AG08395 (cell line): ENCODE measurements at places on chromosomes 16 and 17.

GRCh38 chr16:22174642-22175041 lies 12.3 kb downstream of the SDR42E2 start:
- DNase-seq: no peak

DNA sequence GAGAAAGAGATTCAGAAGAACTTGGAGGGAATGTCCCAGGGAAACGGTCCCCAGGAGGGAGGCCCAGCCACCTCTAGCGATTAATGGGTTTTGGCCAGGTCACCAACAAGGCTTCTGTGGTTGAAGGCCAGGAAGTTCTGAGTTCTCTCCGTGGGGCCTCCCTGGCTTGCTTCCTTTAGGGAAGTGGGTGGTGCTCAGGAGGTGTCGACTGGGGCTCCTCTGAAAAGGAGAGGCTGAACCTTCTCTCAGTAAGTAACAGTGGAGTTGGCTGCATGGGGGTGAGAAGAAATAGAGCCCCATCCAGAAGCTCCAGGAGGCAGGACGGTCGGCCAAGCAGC lies 77.1 kb upstream of the GSE1 start:
- DNase-seq: no peak

DNA sequence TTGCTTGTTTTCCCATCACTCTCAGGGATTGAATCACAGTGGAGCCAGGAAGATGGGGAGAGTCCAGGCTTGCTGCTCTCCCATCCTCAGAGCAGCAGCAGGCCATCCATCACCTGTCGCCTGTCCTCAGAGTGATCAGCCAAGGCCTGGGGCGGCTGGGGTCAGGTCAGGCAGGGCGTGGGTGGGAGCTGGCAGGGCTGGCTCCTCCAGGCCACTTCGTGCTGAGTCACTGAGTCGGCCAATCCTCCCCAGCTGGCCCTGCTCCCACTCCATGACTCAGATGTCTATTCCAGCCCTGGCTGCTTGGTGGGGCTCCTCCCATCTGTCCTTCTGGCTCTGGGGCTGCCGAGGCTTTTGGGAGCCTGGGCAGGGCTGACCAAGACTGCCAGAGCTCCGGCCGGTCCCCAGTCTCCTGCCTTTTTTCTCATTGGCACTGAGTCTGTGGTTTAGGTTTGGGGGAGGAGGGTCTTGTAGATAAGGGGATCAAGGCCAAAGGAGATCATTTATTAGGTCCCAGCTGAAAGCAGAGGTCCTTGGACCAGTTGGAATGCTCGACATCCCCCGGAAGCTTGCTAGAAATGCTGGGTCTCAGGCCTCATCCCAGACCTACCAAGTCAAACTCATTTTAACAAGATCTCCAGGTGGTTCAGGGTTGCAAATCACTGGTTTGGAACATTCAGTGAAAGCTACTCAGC lies 72.7 kb downstream of the ABCC1 start:
- DNase-seq: peak; percentile 98

- DNase-seq: no peak
These were observed 38.2 kb upstream of the PVALEF start for GRCh38 chr17:81127133-81127455.

- DNase-seq: peak; percentile 36
These were observed 41.8 kb downstream of the BRD7 start for GRCh38 chr16:50326835-50327465.

DNA sequence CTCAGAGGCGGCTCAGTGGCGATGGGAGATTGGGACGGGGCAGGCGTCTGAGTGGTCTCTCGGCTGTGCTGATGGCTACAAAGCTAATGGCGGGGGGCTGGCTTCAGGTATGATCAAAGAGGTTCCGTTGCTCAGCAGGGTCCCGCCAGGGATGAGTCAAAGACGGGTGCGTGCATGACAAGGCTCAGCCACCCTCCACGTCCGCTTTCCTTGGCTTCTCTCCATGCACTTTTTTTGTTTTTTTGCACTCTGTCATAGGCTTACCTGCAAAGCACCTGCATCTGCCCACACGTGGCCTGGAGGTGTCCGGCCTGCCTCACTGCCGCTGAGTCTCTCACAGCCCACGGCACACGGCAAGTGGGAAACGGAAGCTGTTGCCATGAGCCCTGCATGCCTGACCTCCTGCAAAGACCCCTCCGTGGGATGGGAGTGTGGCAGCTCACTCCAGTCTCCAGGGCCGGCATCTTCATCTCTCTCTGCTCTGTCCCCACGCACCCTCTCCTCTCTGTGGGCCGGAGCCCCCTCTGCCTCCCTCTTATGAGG lies 85.5 kb upstream of the ZNF469 start:
- no peak for DNase-seq

DNA sequence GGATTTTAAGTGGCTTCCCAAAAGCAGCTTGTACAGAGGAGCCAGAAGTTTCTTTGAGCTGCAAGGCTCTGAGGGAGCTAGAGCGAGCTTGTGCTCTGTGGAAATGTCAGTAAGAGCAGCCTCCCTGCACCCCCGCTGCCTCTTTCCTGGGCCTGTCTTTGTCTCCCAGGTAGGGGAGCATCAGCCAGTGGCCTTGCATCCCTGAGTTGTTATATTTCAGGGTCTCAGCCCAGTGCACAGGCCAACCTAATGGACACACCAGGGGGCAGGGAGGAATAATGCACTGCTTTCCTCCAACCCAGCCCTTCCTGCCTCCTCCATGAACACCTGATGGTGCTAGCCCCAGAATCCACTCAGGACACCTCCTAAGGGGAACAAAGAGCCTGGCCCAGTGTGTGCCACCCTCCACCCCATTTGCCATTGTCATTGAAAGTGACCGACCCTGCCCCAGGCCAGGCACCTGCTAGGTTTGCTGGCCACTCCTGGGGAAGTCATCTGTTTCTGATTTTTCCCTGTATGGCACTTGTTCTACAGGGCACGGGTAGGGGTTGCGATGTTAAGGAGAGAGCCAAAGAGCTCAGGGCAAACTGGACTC lies 6.3 kb downstream of the TPPP3 start:
- no peak for DNase-seq

GRCh38 chr16:80161799-80162739 lies 378.7 kb upstream of the DYNLRB2 start:
- DNase-seq: no peak

GRCh38 chr17:27993723-27994310 lies 48.7 kb upstream of the NLK start:
- DNase-seq: no peak

DNA sequence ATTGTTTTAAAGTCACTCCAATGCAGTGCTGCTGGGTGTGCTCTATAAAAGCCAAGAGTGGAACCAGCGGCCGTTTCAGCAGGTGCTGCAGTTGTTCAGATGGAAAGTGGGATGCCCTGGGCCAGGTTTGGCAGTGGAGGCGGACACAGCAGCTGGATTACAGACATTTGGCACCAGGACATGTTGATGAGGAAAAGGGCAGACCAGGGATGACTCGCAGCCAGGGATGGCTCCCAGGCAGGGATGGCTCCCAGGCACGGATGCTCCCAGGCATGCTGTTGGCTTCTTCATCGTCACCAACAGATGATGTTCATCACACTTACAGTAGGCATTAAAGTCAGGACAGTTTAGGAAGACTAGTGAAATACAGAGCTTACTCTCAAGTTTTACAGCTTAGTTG lies 10.0 kb downstream of the GAN start:
- peak; percentile 28 for DNase-seq

- no peak for DNase-seq
These were observed 43.8 kb upstream of the ATP2A3 start for GRCh38 chr17:4008082-4008435.

DNA sequence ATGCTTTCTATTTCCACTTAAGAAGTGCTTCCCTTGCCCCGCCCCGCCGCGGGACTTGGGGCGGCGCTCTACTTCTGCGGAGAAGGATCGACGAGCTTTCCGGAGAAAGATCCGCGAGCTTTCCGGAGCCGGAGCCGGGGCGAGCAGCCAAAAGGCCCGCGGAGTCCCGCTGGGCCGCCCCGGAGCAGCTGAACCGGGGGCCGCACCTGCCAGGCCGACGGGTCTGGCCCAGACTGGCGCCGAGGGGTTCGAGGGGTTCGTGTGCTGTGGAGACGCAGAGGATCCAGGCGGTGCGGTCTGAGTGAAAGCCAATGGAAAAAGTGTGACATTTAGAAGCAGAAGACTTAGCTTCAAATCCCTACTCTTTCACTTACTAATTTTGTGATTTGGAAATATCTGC lies 50.8 kb downstream of the TBC1D26 start:
- peak; percentile 60 for DNase-seq

- no peak for DNase-seq
These were observed 66.7 kb downstream of the SOX9 start for GRCh38 chr17:72187556-72187955.

DNA sequence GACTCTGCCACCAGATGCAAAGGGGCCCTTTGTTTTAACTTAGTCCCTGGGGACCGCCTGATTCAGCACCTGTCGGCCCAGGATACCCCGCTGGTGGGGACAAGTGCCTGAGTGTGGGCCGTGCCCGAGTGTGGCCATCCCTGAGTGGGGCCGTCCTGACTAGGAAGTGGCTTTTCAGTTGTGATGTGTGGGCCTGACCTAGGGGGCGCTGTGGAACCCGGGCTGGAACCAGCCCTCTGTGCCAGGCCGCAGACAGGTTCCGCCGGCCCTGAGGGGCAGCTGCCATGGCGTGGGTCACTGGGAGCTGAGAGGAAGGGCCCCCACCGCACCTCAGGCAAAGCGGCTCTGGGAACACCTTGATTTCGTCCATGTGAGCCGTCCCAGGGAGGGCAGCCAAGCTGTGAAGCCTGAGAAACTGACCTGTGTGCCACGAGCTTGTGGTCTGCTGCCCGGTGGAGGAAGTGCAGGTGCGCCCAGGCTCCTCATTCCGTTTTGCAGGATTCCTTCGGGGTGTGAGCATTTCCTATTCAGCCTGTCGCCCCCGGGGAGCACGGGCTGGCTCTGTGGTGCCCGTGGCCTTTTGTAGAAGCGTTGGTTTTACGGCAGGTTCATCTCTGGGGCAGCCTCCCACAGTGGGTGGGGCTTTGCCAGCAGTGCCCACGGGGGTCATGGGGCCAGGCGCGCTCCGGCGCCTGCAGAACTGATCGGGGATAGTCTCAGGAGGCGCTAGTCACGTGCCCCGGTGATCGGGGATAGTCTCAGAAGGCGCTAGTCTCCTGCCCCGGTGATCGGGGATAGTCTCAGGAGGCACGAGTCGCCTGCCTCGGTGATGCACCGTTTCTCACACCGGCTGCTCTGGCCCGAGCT lies 5.3 kb downstream of the RPL13 start:
- DNase-seq: peak; percentile 46

DNA sequence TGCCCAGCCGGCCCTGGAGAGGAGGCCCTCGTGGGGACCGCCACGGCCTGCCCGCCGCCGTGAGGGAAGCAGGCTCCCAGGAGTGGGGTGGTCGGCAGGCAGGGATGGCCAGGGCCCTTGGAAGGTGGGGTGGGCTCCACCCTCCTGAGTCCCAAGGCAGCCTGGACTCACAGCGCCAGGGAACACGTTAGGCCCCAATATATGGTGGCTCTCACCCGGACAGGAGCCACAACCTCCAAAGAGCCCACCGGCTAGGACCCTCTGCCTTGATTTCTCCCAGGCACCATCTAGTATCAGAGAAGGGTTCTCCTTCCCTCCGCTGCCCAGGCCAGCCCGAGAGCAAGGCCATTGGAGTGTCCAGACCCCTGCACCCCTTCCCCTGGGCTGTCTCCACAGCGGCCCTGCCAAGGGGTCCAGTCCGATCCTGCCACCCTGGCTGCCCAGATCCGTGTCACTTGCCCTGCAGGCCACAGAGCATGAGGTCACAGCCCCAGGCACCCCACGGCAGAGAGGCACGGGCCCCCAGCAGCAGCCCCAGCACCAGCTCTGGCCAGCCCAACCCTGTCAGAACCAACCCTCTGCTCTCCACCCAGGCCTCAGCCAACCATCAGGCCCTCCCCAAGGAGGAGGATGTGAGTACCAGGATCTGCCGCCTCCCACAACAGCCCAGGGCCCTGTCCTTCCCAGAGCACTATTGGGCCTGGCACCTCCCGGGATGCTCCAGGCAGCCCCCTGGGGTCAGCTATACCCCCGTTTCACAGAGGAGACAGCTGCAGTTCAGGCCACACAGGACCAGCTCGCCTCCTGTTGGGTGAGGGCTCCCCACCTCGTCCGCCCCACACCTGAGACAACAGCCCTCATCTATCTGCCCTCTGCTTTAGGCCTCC lies 1.1 kb upstream of the AXIN1 start:
- no peak for DNase-seq

- no peak for DNase-seq
These were observed 65.4 kb upstream of the B4GALNT2 start for GRCh38 chr17:49067163-49067562.

GRCh38 chr17:18119166-18119745 lies 10.7 kb downstream of the MYO15A start:
- DNase-seq: no peak

GRCh38 chr17:77011173-77012011 lies 129.4 kb upstream of the SEC14L1 start:
- DNase-seq: peak; percentile 35

- DNase-seq: peak; percentile 77
These were observed 30.8 kb downstream of the HLF start for GRCh38 chr17:55295411-55296170.

- no peak for DNase-seq
These were observed 9.5 kb downstream of the ADGRG1 start for GRCh38 chr16:57637965-57638364.

GRCh38 chr17:82097184-82097918 lies 685 bp downstream of the FASN start:
- peak; percentile 65 for DNase-seq

- no peak for DNase-seq
These were observed 49.2 kb downstream of the METRNL start for GRCh38 chr17:83128306-83129240.

- no peak for DNase-seq
These were observed 18.5 kb downstream of the FCSK start for GRCh38 chr16:70472786-70473433.

DNA sequence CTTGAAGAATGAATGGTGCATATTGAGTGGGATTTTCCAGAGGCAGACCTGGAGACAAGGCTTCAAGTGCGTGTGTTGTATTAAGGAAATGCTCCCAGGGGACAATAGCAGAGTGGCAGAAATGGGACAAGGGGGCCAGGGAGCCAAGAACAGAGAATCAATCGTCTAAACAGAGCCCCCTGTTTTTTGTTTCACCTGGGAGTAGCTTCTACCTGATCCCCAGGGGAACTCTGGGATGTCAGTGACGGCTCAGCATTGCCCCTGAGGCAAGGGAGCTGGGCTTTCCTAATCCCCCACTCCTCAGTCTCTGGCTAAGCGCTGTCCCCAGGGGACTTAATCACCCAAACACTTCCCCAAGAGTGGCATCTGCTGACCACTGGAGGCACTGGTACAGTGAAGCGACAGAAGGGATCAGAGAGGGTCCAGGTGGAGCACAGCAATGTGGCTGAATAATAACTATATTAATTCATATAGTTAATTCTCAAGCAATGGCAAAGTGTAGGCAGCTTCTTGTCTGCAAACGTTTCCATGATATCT lies 35.7 kb upstream of the C16orf78 start:
- DNase-seq: no peak
